ENCODE measurements at places on chromosomes 7 and 10.

GRCh38 chr7:70699271-70699670 is 432.7 kb upstream of the GALNT17 start:
- no peak for DNase-seq

- no peak for DNase-seq
Measured at GRCh38 chr7:124722292-124722691, 43.3 kb downstream of the GPR37 start.

DNA sequence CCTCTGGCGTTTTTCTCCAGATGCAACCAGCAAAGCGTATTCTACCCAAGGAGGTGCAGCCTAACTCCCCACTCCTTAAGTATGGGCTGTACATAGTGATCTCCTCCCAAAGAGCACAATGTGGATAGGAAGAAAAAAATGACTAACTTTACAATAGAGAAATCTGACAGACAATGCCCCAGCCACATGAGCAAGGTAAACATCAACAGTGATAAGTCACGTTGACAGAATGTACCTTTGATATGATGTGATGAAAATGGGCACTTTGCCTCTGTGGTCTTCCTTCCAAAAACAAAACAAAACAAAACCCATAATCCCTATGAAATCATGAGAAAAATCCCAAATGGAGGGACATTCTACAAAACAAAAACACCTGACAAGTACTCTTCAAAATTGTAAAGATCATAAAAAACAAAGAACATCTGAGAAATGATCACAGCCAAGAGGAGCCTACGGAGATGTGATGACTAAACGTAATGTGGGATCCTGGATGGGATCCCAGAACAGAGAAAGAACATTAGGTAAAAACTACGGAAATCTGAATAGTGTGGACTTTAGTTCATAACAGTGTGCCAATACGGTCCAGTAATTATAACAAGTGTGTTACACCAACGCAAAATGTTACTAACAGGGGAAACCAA is 50.6 kb downstream of the ABLIM1 start:
- no peak for DNase-seq

DNA sequence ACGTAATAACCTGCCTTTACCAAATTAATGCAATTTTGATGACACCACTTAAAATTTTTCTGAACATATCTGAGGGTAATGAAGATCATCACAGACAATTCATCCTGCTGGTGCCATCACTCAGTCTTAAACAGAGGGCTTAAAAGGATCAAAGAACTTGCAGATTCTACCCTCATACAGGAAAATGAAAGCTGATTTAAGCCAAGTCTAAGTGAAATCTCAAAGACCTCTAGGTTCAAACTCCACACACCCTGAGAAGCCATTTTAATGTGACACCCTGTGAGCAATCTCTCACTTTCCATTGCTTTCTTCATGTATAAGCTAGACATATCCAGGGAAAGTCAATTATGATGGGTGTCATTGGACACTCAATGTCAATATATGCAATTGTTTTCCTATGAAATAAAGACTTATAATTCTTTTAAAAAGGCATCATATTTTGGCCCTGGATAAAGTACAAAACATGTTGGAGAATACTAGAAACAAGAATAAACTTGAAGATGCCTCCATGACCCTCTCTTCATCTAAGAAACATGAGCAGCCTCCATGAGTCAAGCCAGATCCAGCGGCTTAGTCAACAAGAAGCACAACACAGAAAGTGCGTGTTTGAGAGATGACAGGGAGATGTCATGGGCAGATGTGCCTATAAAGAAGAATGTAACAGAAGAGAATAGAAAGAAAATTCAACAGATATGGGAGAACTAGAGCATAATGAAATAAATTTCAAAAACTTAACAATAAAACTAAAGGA is 291.9 kb downstream of the PARD3 start:
- DNase-seq = no peak

GRCh38 chr7:53306846-53307245 is 271.4 kb downstream of the POM121L12 start:
- no peak for DNase-seq

Data from COR-L47 (cell line).